ENCODE measurements at places on chromosomes 13 and 19.

DNA sequence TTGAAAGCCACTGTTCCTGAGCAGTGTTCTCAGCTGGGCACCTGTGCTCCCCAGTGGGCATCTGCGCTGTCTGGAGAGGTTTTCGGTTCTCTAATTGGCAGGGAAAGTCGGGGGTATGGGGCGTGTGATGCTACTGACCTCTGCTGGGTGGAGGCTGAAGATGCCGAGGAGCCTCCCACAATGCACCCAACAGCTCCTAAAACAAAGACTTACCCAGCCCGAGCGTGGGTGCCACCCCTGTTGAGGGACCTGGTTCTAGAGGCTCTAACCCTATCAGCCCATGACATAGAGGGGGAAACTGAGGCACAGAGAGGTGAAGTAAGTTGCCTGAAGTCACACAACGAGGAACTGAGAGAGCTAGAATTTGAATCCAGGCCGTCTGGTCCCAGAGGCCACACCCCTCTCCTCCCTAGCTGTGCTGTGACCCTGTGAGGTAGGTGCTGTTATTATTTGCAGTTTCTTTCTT is 2.3 kb downstream of the SPACA4 start:
- DNase-seq = peak; percentile 61

DNA sequence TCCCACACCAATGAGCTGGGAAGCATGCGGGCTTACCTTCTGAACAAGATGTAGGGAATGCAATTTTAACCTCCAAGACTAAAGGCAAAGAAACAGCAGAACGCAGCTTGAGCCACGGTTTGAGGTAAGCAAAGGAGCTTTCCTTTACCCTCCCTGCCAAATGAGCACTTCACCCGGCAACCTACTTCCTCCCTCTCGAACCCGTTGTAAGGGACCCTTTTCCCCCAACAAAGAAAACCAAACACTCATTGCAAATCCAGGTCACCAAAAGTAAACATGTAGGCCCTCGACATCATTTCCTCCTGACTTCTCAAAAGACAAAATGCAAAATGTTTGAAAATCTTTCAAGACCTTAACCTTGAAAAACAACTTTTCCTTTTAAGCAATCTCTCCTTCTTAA is 65.3 kb downstream of the ABCC4 start:
- DNase-seq = no peak

- DNase-seq = no peak
Measured at GRCh38 chr13:101626925-101627555, 174.6 kb downstream of the ITGBL1 start.

DNA sequence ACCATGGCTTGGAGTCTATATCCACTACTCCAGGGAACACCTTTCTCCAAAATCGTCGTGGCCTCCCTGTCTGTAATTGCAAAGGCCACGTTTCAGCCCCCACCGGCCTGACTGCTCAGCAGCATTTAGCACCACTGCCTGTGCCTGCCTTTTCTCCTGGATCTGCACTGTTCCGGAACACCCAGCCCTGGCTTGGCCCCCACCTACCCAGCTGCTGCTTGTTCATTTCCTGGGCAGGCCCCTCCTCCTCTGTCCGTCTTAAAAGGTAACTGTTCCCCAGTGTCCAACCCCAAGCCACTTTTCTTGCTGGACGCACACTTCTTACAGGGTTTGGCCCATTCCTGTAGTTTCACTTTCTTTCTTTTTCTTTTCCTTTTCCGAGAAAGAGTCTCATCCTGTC is 8.5 kb upstream of the SYT5 start:
- DNase-seq = no peak

GRCh38 chr19:10763828-10764339 is 46.0 kb downstream of the DNM2 start:
- no peak for DNase-seq

DNA sequence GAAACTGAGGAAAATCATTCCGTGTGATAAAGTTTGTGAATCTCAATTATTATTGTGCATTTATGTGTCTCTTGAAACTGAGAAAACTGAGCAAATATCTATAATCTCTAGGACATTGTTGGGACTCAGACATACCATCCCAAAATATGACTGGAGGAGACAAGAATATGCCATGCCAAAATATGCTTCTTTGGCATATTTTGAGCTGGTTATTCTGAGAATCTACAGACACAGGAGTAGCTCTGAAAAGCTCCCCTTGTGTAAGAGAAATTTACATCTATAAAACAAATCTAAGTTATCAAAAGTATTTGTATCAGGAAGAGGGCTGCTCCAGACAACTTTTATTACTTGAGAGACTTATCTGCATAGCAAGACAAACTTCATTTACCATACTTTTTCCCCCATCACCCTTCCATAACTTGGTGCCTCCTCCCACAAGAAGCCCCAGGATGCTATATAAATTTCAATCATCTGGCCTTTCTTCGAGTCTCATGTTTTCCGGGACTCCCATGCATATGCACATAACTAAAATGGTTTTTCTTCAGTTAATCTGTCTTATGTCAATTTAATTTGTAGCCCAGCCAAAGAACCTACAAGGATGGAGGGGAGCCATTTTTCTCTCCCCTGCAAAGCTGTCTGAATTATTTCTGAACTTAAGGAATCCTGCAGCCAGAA is 28.6 kb upstream of the NDFIP2 start:
- DNase-seq = no peak

GRCh38 chr19:13149628-13150186 is 468 bp downstream of the STX10 start:
- DNase-seq = no peak

DNA sequence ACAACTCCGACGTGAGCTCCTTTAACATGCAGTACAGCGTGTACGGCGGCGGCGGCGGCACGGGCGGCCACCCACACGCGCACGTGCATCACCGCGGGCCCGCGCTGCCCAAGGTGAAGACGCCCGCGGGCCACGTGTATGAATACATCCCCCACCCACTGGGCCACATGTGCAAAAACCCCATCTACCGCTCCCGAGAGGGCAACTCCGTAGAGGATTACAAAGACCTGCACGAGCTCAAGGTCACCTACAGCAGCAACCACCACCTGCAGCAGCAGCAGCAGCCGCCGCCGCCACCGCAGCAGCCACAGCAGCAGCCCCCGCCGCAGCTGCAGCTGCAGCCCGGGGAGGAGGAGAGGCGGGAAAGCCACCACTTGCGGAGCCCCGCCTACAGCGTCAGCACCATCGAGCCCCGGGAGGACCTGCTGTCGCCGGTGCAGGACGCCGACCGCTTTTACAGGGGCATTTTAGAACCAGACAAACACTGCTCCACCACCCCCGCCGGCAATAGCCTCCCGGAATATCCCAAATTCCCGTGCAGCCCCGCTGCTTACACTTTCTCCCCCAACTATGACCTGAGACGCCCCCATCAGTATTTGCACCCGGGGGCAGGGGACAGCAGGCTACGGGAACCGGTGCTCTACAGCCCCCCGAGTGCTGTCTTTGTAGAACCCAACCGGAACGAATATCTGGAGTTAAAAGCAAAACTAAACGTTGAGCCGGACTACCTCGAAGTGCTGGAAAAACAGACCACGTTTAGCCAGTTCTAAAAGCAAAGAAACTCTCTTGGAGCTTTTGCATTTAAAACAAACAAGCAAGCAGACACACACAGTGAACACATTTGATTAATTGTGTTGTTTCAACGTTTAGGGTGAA is 6.6 kb downstream of the SLITRK5 start:
- DNase-seq = no peak

- no peak for DNase-seq
Measured at GRCh38 chr13:33560726-33561125, 257.2 kb upstream of the RFC3 start.

DNA sequence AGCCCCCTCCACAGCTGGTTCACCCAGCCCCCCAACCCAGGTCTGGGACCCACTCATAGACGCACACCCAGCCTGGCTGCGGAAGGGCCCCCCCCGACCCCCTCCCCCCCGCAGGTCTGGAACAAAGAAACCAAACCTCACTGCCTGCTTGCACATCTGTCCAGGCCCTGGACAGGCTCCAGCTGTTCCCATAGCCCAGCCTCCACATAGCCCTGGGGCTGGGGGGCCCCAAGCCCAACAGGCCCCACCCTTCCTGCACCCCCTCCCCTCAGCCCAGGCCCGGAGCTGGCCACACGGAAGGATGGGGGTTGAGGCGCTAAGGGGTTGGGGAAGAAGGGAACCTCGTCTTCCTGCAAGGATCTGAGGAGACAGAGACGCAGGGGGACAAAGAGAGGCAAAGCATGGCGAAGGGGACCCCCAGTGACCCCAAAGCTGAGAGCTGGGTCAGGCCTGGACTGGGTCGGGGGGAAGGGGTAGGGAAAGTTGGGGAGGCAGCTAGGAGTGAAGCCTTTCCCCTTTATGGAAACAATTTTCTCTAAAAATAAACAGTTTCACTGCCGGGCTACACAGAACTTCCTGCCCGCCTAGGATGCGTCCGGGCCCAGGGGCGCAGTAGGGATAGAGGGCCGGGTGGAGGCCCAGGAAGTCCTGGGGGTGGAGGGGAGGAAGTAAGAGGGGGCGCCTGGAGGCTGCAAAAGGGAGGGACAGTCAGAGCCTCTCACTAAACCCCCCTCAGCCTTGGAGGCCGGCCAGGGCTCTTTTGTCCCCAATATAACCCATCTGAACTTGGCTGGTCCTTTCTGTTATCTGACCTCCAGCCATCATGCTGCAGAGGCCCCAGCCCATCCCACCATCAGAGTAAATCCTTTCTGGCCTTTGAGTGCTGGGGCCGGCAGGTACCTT is 2.4 kb downstream of the KANK2 start:
- no peak for DNase-seq

DNA sequence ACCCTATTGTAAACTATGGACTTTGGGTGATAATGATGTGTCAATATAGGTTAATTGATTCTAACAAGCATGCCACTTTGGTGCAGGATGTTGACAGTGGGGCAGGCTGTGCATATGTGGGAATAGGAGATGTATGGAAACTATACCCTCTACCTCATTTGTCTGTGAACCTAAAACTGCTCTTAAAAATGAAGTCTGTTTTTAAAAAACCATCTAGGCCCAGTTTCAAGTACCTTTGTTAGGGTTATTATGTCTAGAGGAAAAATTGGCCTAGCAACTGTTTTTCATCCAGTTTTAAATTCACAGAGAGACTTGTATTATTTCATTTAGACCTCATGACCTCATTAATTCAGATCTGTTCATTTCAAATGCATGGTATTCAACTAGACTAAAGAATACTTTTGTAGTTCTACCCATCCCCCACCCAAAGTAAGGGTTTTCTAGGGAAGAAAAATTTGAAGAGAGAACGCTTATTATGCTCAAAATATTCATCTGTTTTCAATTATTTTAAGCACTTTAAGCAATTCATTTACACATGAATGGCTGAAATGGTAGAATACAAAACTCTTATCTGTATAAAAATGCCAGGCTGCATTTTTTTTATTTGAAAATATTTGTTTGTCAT is 1781.9 kb upstream of the MIR17HG start:
- no peak for DNase-seq

- DNase-seq = no peak
Measured at GRCh38 chr13:40158218-40158617, 502.8 kb downstream of the COG6 start.

DNA sequence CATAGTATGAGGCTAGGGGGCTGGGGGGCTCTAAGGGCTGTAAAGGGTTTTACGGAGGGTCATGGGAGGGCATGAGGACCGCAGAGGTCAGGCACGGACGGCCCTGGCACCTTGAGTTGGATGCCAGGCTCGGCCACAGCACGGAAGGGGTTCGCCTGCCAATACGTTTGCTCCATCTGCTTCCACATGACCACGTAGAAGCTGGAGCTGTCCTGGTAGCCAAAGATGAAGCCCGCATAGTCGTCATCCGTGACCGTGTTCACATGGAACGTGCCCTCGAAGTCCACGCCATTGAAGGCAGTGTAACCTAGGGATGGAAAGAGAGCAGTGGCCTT is 6.4 kb downstream of the COMP start:
- DNase-seq = no peak

DNA sequence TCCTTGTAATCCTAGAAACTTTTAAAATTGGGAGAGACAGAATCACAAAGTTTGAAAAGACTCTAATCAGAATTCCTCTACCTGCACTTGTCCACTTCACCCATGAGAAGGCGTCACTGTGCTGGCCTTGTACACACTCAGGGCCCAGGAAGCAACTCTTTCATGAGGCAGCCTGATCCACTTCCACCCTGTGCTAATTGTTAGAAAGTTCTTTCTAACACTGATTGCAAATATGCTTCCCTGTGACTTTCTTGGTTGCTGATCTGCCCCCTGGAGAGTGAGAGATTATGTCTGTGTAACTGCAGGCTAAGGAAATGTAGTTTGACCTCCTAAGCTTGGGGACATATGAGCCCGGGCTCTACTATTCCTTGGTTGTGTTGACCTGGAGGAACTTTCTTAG is 494.6 kb downstream of the MYO16 start:
- DNase-seq = no peak

DNA sequence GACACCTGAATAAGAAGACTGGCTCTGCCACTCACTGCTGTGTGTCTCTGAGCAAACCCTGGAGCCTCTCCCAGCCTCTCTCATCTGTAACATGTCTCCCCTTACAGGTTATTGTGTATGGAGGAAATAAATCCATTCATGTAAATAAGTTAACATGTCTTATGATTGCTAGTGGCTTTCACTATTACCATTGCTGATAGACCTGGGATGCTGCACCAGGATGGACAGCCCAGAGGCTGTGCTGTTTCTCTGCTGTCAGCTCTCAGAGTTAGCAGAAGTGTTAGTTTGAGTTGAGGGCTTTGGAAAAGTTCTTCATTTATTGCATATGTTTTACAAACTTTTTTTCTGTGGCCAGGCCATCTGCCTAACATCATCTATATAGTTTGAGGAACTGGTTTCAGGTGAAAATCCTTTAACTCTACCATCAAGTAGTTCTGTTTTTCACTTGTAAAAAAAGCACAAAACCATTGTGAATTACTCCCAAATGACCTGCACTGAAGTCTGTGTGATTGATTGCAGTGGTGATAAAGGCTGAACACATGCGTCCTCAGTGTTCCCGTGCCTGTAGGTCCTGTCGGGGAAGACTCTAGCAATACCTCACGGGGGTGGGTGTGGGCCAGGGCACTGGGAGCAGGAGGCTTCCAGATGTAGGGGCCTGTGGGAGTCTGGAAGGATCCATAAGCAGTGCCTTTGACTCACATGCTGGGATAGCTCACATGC is 24.6 kb downstream of the MPHOSPH8 start:
- DNase-seq = no peak

- no peak for DNase-seq
Measured at GRCh38 chr19:9857076-9857721, 22.1 kb downstream of the PIN1 start.

DNA sequence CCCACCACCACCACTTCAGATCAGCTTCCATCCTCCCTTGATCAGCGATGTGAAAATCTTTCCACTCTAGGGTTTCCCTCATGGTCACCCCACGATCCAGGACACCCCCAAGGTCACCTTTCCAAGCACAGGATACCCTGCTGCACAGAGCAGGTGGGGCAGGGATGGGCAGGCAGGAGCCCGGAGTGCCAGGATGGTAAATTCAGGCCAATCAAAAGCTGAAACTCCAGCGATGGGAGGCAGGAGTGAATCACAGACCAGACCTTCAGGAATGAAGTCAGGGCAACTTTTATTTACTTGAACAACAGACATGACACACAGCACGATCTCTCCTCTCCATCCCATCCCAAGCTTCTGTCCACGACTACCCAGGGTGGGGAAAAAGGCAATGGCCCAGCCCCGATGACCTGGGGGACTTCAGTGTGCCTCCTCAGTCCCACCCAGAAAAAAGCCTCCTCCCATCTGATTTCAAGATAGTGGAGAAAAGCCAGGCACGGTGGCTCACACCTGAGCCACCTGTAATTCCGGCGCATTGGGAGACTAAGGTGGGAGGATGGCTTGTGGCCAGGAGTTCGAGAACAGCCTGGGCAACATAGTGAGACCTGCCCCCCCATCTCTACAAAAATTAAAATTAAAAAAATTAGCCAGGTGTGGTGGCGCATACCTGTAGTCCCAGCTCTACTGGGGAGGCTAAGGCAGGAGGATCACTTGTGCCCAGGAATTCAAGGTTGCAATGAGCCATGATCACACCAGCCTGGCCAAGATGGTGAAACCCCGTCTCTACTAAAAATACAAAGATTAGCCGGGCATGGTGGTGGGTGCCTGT is 39.2 kb downstream of the ZSWIM4 start:
- DNase-seq = no peak
